Kidney epithelial cell (primary cell): ENCODE measurements at places on chromosomes 11 and 22. TPM values are rescaled to one million over a fixed set of nuclear protein-coding genes. Genes with fewer than 3 reads are reported as not detected.

Gene HSPB2
- total RNA-seq = 0.21 and 0.62 TPM in 2 replicates

Gene ZBTB16
- 0.08 and 5.5 TPM in 2 replicates for total RNA-seq

DNA sequence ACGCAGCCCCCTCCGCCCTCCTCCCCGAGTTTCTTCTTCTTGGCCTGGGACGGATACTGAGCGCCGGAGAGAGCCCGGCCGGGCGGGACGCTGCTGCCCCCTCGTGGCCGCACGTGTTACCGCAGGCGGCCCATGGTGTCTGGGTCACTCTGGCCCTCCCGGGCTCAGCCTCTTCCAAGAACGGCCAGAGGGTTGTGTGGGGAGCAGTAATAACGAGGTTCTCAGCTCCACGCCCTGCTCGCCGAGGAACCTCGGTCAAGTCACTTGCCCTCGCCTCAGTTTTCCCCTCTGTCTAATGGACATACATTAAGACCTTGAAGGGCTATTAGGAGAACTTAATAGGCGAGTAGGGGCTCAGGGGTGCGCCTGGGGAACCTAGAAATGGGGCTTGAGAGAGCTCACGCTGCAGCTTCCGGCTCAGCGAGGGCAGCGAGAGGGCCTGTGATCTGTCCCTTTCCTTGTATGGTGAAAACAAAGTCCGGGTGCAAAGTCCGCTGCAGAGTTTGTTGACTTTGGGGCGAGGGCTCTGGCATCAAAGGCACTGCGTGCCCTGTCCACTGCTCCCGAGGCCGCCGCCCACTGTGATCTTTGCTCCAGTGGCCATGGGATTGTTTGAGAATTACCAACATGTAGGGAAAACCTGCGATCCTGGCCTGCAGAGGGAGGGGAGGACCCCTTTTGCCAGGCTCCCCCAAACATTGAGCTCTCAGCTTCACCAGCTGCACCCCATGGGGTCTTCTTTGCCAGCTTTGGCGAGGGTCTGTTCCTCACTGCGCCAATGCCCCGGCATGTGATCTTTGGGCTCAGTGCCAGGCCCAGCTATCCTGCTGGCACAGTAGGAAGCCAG is 14.4 kb upstream of the LRP5 start:
- DNase-seq = no peak

GRCh38 chr11:10601837-10602236 is 33.4 kb upstream of the LYVE1 start:
- DNase-seq = no peak

GRCh38 chr22:50737728-50738648 is at the start of gene ACR:
TSS of gene ACR (plus strand) at chr22:50738204. CDS start at chr22:50738236, 32 bp downstream.
- no peak for DNase-seq

- no peak for DNase-seq
Measured at GRCh38 chr11:32921204-32921603, 28.6 kb downstream of the QSER1 start.
